Stimulated activated CD8-positive, alpha-beta memory T cell treated with anti-CD3 and anti-CD28 coated beads, Interleukin-15, amount 100 ng/mL, for 4 hours (primary cell): ENCODE measurements at places on chromosomes 12 and 14.

- no peak for DNase-seq
Observed at GRCh38 chr14:102971314-102971713, 48.9 kb downstream of the AMN start.

GRCh38 chr12:52271158-52271557, 3.3 kb upstream of the KRT86 start:
- no peak for DNase-seq

- DNase-seq: no peak
Observed at GRCh38 chr14:20696764-20697163, 8.2 kb downstream of the ANG start.

- DNase-seq: peak; percentile 12
Observed at GRCh38 chr14:67515386-67516079, 17.6 kb upstream of the PLEKHH1 start.

DNA sequence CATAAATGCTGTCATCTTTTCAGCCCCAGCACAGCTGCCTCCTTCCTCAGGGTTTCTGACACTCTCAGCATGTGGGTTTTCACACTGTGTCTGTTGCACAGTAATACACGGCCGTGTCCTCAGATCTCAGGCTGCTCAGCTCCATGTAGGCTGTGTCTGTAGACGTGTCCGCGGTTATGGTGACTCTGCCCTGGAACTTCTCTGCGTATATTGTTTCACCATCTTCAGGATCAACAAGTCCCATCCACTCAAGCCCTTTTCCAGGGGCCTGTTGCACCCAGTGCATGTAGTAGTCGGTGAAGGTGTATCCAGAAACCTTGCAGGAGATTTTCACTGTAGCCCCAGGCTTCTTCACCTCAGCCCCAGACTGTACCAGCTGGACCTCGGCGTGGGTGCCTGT, 1210.6 kb downstream of the TMEM121 start:
- DNase-seq: no peak

GRCh38 chr14:45947830-45948229, 694.8 kb upstream of the MIS18BP1 start:
- DNase-seq: no peak

DNA sequence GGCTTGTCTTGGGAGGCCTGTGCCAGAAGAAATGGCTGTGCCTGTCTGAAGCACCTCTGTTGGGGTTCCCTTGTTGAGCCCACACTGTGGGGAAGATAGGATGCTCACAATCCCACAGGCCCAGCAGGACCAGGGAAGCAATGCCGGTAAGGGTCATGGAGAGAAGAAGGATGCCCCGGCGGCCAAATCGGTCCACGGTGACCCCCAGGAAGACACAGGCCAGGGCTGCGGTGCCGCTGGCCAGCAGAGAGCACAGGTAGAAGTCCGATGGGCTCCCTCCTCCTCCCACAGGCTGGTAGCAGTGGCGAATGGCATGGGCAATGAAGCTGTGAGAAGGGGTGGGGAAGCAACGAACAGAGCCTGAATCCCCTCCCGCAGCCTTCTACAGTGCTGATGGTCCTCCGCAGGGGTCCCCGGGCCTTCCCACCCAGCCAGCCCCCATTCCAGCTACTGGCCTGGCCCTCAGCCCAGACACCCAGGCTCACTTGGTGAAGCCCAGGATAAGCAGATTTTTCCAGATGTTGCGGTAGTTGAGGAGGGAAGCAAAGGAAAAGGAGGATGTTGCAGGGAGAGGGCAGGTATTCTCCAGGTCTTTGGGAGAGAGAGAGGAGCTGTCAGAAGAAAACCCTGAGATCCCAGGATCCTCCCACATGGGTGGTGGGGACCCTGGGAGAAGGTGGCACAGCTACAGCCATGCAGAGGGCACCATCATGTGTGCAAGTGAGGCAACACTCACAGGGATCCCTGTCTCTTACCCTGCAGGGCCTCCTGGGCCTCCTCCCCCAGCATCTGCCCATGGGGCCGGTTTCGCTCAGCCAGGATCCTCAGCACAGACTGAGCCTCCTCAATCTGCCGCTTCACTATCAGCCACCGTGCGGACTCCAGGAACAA, 5.0 kb downstream of the SLC22A17 start:
- DNase-seq: no peak

GRCh38 chr14:73944432-73945158, 5.3 kb downstream of the FAM161B start:
- no peak for DNase-seq

GRCh38 chr14:25406818-25407217, 356.9 kb upstream of the STXBP6 start:
- DNase-seq: no peak

DNA sequence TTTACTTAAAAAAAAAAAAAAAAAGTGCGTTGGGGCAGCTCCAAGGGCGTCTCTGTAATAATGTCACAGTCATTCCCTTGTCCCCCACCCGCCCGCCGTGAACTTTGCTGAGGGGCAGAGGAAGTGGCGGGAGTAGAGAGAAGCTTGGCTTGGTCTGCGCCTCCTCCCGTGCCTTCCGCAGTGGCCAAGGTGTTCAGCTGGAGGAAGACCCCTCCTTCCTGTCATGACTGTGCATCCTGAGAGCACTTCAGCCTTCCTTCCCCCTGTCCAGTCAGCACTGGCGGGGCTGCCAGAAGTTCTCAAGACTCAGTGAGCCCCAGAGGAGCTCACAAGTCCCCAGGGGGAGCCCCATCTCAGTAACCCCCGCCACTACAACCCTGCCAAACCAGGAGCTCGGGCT, 32.2 kb downstream of the AACS start:
- no peak for DNase-seq

DNA sequence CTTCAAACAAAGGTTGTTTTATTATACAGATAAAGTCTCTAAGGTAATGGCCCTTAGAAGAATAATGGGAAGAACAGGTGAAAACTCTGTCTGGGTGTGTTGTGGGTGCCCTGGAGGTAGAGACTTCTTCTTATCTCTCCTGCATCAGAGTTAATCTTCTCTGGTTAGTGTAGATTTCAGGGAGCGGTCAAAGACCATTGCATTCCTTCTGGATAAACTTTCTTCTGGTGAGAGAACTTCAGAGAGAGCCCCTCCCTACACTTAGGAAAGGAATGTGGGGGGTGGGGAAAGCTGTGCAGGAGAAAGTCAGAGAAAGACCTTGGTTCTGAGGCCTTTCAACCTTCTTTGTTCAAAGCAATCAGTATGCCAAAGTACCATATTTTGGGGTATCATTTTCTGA, 658.5 kb downstream of the DIO2 start:
- no peak for DNase-seq

- DNase-seq: no peak
Observed at GRCh38 chr12:32053881-32054624, 52.6 kb upstream of the BICD1 start.

GRCh38 chr12:26668847-26669246, 164.1 kb downstream of the ITPR2 start:
- no peak for DNase-seq

- no peak for DNase-seq
Observed at GRCh38 chr12:51240971-51241370, 2.3 kb downstream of the DAZAP2 start.

DNA sequence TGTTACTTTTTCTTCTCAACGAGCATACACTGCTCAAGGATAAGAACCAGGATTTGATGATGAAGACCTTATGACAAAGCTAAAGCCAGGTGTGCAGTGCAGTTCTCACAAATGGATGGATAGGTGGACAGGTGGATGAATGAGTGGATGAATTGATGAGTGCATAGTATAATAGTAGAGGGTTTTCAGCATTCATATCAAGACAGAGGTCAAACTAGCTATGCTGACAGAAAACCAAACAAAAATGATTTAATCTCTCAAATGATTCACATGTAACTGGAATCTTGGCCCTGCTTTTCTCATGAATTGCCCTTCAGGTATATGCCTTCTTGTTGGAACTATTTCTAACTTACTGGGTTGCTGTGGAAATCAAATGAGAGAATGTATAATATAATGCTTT, 240.9 kb downstream of the BCAT1 start:
- DNase-seq: no peak

DNA sequence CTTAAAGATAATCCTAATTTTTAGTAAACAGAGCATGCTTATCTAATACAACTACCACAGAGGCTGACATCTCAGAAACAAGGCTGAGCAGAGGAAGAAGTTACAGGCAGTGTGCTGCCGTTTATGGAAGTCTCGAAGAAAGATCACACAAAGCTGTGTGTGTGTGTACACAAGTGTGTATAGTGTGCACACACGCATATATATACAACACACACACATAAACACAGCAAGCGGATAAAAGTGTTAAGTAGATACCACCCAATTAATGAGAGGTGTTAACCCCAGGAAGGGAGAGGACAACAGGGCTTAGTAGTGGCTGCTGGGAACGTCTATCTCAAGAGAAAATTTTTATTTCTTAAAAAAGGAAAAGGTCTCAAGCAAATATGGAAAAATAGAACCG, 15.3 kb downstream of the CCDC88C start:
- DNase-seq: no peak

DNA sequence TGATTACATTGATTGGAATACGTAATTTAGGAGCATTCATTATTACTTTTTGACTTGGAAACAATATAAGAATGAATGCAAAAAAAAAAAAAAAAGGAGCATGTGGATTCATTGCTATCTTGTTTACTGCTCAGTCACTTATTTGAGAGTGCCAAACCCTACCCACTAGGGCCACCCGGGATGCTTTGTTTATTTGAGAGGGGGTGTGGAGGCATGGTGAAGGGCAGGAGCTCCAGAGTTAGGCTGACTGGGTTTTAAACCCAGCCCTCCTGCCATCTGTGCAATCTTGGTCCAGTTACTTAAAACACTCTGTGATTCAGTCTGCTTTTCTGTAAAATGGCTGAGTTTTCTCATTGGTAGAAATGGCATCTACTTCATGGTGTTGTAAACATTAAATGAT, 195.2 kb downstream of the RAD51B start:
- no peak for DNase-seq

GRCh38 chr12:65501093-65501621, 222.7 kb downstream of the MSRB3 start:
- no peak for DNase-seq

- no peak for DNase-seq
Observed at GRCh38 chr14:61677479-61677878, 17.8 kb upstream of the HIF1A start.

- no peak for DNase-seq
Observed at GRCh38 chr14:93082576-93083001, 33.1 kb downstream of the ITPK1 start.

GRCh38 chr12:132103542-132104308, 40.4 kb downstream of the DDX51 start:
- DNase-seq: no peak

- no peak for DNase-seq
Observed at GRCh38 chr14:62347562-62348011, 585.4 kb downstream of the SNAPC1 start.

DNA sequence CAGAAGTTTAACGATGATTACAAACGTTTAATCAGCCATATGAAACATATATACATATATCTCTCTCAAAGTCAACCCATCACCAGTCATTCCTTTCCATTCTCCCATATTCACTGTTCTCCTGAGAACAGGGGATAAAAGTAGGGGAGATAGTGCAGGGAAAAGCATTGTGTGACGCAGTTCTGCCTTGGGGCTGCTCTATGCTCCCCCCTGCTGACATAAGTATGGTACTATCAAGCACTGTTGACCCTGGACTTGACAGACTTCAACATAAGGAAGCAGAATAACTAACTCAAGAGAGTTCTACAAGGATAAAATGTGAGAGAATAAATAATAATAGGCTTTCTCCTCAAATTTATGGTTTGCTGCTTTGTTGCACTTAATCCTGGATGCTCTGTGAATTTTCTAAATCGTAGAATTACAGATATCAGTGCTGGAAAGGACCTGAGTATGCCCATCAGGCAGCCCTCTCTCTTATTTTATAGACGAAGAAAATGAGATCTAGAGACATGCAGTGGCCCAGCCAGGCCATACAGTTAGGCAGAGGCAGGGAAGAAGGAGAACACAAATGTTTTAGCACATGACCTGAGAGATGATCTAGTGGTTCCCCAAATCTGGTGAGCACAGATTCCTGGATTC, 87.2 kb downstream of the SCN8A start:
- no peak for DNase-seq

DNA sequence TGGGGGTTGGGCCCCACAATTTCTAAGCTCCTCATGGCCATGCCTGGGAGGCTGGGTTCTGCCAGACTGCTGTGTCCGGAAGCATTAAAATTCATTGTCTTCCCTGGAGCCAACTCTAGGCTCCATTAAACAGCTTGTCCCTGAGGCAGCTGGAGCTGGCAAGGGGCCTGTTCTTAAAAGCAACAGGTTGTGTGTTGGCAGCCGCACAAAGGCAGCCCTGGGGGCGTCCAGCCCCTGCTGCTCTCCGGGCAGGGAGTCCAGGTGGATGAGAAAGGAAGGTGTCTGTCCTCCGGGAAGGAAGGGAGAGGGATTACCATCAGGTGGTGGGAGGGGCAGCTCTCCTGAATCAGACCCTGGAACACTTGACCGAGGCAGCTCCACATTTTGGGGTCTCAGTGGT, 98.9 kb downstream of the CHST11 start:
- DNase-seq: no peak

GRCh38 chr14:68547305-68548193, 245.3 kb downstream of the ZFP36L1 start:
- no peak for DNase-seq

- no peak for DNase-seq
Observed at GRCh38 chr12:5047729-5048128, 4.0 kb downstream of the KCNA5 start.

- DNase-seq: no peak
Observed at GRCh38 chr14:27305441-27305945, 707.7 kb upstream of the NOVA1 start.

DNA sequence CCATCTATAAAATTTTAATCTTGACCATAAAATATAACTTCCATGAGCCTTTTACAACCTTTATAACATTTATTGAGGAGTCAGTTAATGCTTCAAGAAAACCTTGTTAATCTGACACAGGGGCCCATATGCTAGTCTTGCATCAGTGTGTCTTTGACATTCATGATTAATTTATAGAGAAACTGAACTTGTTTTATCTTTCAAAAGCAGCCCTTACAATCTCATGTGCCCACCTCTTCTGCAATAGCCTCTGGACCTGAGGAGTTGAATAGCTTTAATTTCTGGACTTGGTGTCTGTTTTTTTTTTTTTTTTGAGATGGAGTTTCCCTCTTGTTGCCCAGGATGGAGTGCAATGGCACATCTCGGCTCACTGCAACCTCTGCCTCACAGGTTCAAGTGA, 8.6 kb upstream of the LPCAT3 start:
- no peak for DNase-seq

- no peak for DNase-seq
Observed at GRCh38 chr14:70794294-70794693, 15.0 kb downstream of the MAP3K9 start.

- no peak for DNase-seq
Observed at GRCh38 chr14:94158239-94158883, 15.8 kb upstream of the PPP4R4 start.

GRCh38 chr12:69897744-69898143, 72.7 kb downstream of the MYRFL start:
- DNase-seq: no peak
